ENCODE measurements at places on chromosomes 2 and 18.

- DNase-seq: no peak
Observed at GRCh38 chr2:100252811-100253698, 69.2 kb downstream of the LONRF2 start.

DNA sequence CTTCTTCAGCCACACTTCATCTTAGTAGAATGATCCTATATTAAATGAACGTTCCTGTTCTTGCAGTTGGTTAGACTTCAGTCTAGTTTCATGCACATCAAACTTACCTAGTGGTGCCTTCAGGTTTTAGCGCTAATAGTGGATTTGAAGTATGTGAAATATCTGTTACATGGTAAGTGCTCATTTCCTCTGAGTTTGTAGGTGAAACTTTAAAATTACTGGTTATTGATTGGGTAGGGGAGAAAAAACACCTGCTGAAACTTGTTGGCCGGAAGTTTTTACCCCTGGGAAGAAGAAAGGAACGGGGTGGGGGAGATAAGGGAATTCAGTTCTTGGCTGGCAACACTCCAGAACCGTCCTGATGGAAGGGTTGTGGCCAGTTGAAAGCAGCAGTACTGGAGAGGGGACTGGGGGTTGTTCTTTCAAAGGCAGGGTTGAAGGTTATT, 112.8 kb downstream of the SPTBN1 start:
- no peak for DNase-seq

DNA sequence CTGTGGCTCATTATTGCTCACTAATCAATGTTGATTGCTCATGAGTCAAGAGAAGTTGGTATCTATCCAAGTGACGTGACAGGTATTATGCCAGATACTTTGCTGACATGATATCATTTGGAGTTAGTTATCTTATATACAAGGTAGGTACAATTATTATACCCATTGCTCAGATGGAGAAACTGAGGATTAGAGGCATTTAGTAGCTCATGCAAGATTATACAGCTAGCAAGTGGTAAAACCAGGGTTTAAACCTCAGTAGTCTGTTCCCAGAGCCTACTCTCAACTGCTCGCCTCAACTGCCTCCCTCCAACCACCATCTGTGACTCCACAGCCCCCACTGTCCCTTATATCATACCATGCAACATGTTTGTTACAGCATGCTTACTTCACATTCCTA, 6.1 kb downstream of the FIGLA start:
- no peak for DNase-seq

DNA sequence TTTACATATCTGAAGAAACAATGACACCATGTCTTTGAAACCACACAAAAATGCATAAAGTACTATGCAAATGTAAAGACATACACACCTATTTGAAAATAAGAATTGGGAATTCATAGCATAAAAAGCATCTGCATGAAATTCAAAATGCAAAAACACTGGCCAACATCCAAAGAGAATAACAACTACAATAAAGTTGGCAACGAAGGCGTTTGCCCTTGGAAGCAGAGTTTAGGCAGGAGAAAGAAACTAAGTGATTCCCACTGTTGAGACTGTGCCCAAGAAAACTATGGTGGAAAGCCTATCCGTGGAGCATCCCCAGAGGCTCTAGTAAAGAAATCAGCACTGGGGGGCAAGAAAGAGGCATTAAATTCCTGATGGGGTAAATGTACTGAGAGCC, 292.8 kb downstream of the RIT2 start:
- no peak for DNase-seq

DNA sequence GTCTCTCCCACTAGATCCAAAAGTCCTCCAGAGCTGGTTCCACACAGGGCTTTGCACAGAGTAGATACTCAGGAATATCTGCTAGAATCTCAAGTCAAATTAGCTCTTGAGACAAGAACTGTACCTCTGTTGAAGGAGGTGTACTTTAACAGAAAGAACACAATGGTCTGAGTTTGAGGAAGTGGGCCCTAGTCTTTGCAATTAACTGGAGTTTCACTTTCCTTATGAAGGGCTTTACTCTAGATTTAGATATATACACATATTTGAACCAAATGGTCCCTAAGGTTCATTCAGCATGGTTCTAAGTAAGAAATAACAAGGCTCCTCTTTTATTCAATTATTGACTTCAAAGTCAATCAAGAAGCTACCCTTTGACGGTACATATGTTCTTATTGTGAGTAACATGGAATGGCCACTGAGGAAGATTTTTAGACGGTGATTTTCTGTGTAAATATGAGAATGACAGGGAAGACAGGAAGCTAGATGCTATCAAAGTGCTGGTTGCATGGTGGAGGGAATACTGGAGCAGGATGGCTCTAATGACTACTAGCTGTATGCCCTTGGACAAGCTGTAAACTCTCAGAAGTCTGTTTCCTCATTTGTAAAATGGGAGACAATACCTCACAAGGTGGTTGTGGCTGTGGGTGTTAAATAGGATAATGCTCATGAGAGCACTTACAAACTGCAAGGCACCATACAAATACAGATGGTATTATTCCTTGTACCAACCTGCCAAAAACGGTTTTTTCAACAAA, 73.5 kb upstream of the SERTAD2 start:
- no peak for DNase-seq

DNA sequence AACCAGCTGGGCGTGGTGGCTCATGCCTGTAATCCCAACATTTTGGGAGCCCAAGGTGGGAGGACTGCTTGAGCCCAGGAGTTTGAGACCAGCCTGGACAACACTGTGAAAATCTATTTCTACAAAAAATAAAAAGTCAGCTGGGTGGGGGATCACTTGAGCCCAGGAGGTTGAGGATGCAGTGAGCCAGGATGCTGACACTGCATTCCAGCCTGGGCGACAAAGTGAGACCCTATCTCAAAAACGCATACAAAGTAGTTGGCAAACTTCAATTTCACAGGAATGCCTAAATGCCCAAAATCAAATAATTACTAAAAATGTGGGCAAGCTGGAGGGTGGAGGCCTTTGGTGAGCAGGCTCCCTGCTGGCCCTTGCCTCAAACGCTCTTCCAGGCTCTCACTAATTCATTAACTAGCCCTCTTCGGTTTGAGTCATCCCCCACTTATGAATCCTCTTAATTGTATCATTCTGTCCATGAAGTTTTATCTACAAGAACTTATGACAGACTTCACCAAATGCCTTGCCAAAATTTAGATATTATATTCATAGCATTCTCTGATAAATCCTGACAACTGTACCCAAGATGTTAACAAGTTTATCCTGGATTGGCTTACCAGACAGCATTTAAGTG, 68.7 kb upstream of the ZFP36L2 start:
- DNase-seq: no peak

- no peak for DNase-seq
Observed at GRCh38 chr2:231475965-231476364, 11.7 kb upstream of the NCL start.

DNA sequence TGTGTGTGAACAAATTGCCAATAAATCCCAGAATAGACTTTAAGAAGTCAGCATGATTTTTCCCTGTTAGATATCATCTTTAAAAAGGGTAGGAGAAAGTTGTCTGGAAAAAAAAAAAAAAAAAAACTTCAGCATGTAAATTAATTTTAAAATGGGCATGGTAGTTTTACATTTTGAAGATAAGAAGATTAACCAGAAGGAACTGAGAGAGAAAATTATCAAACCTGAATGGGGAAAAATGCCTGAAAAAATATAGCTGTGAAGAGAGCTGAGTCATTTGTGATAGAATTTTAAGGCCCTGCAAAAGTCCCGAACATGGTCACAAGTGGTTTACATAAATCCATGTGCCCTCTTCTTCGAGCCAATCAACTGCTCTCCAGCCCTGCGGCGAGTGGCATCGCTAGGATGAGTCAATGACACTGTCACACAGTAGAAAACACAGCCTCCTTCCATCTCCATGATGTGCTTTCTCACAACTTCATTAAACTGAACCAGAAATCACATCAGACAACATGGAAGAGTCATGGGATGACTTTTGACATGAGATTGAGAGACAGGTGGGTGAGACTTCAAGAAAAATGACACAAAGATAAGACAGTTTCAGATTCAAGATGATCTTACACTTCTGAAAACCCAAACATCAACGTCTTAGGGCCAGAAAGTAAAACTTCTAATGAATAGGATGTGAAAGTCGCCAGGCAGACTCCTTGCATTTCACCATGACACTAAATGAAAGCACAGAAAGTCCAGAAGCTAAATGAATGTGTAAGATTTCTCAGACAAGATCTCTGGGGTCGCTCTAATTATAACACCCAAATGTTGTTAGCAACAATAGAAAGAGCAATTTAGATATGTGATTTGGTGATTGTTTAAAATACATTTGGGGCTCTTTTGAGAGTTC, 273.0 kb upstream of the ID2 start:
- no peak for DNase-seq

DNA sequence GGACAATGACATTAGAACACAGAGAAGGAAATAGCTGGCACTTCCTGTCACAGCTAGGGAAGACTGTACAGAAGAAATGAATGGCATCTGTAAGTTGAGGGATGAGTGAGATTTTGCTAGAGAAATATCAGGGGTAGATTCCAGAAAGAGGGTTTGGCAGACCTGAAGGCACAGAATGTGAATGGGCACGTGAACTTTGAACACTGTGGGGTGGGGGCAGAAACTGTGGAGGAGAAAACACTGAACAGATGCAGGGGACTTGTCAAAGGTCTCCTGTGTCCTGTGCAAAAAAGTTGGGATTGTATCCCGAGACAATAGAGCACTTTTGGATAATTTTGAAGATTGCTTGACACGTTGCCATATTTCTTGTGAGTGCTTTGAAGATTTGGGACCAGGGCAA, 88.0 kb downstream of the PPP1R1C start:
- no peak for DNase-seq

GRCh38 chr2:128661311-128661710, 342.6 kb upstream of the HS6ST1 start:
- no peak for DNase-seq

DNA sequence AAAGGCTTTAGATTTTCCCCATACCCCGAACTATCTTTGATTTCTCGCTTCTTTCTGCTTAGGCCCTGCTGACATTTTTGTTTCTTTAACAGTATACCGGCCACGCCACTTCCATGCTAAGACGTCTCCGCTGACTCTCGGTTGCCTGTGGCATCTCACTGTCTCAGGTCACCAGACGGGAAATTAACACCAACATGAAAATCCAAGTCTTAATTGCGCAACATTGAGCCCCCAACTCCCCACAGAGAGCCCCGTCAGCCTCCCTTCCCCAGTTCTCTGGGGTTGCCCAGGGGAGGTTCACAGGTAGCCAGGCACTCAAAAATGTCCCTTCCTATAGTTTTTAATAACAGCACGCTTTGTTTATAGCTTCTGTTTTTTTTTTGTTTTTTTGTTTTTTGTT, 30.2 kb downstream of the CD8B2 start:
- no peak for DNase-seq

- DNase-seq: peak; percentile 59
Observed at GRCh38 chr2:230798769-230799399, 65.9 kb upstream of the ITM2C start.

- DNase-seq: peak; percentile 64
Observed at GRCh38 chr18:74778191-74778847, 180.6 kb downstream of the ZNF407 start.

GRCh38 chr2:30653847-30654246, 153.4 kb downstream of the CAPN13 start:
- peak; percentile 66 for DNase-seq

- DNase-seq: no peak
Observed at GRCh38 chr2:197265924-197266323, 44.7 kb downstream of the ANKRD44 start.

- DNase-seq: no peak
Observed at GRCh38 chr2:198652461-198652860, 805.3 kb downstream of the SATB2 start.

GRCh38 chr2:28395334-28396061, 2.8 kb downstream of the FOSL2 start:
- DNase-seq: peak; percentile 94

GRCh38 chr2:97678298-97678697, 8.8 kb downstream of the C2orf92 start:
- DNase-seq: no peak

DNA sequence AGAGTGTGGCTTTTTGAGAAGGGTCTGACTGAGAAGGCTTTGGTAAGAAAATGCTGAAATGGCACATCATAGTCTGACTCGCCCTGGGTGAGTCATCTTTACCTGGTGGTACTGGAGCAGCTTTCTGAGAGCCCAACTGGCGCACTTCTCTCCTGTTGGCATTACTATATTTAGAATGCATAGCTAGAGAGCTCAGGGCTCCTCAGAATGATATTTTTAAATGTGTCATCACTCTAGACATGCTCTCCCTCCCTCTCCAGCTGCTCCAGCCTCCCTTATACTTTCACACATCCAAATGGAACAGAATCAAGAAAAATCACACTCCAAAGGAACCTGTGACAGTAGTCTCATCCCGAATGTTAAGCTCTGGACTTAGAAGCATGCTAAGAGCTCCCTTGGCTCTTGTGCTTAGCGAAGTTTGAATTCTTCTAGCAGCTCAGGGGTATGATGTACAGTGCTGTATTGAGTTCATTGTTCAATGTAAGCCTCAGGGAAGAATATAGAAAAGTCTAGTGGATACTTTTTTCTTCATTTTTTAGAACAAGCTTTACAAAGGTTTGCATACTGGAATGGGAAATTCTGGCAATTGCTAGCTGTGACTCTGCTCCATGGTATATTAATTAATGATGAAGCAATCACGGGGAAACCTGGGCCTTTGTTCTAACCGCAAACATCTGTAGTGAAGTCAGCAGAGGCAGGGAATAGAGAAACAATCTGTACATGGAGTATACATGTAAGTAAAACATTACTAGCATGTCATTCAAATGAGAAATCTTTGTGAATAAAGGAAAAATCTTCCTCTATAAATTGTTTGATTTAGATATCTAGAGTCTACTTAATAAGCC, 751.2 kb upstream of the NRXN1 start:
- DNase-seq: peak; percentile 12

DNA sequence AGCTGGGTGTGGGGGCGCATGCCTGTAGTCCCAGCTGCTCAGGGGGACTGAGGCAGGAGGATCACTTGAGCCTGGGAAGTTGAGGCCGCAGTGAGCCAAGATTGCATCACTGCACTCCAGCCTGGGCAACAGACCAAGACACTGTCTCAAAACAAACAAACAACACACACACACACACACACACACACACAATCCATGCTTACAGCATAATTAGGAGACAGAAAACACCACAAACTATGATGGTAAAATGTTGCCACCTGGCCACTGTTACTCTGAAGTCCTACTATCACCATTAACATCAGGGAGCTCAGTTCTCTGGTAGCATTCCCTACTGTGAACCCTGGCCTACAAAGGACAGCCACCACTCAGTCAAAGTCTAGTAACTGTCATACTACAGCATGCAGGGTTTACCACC, 18.3 kb downstream of the DNPEP start:
- peak; percentile 89 for DNase-seq

GRCh38 chr2:188122985-188123384, 168.7 kb upstream of the GULP1 start:
- no peak for DNase-seq

- DNase-seq: peak; percentile 35
Observed at GRCh38 chr18:76494231-76495005, 624 bp downstream of the ZNF516 start.

DNA sequence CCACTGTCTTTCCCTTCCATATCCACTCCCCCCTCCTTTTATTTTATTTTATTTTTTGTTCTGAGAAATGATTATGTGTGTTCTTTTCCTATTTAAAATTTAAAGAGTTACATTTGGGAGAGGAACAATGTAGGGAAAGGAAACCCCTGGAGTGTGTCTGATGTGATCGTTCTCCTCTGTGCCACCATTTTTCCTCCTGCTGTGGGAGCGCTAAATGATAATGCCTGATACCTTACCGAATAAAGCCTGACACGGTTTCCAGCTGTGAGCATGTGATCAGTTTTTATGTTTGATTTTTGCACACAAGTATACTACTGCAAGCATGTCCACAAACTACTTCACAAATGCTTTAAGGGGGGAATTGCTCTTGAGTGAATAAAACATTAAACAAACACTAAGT, 317.8 kb upstream of the FANCL start:
- DNase-seq: no peak

GRCh38 chr2:201116959-201117734, 1.2 kb downstream of the CFLAR start:
- DNase-seq: peak; percentile 90
